ENCODE measurements at places on chromosomes 5 and 9. TPM values are rescaled to one million over a fixed set of nuclear protein-coding genes. Genes with fewer than 3 reads are reported as not detected.

DNA sequence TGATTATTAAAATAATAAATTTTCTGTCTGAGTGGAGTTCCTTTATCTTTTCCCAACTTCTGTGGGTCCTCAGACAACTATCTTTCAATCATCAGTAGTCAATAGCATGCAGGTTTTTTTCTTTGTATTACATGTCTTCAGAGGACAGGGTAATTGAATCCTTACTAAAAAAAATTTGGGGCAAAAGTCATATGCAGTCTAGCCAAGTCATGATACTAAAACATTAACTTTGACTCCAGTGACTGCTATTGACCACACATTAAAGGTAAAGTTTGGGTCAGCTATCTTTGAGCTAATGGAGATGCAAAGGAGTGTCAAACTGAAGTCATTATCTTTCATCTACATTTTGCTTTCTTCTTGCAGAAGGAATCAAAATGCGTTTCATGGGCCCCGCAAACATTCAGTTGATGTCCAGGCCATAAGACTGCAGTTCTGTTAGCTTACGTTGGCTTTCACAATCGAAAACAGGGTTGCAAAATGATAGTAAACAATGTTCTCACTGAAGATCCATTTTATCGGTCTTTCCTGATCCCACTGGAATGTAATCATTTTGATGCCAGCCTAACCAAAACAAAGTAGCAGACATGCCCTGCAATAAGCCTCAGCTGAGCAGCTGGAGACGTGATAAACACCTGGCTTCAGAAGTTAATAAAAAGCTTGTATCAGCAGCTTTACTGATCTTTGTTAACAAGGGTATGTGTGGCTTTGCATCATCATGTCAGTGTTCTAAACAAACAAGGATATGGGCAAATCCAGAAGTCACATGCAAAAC, 186.1 kb upstream of the PRLR start:
- no peak for ATAC-seq

GRCh38 chr5:53631251-53631650, 70.8 kb downstream of the NDUFS4 start:
- no peak for ATAC-seq

- no peak for ATAC-seq
Measured at GRCh38 chr5:50730841-50731240, 64.4 kb downstream of the PARP8 start.

DNA sequence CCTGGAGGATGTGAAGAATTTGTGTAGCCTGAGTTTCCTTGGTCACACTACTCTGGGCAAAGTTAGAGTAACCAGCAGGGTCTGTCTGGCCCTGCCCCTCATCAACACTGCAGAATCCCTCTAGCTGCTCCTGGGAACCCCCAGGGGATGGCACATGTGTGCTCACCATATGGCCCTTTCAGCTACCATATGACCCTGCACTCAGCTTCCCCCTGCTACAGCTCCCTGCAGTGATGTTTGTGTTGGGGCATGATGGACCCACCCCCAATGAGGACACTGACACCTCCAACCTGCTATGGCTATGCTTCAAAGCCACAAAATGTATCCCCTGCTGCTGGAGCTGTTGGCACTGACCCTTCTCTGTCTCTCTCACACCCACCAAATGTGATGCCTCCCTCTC, 152.7 kb downstream of the SNX18 start:
- ATAC-seq: no peak

- ATAC-seq: no peak
Measured at GRCh38 chr5:170151097-170151831, 45.6 kb downstream of the FOXI1 start.

PCDHB7 gene
- total RNA-seq: not detected

ATP10B gene
- total RNA-seq: not detected

FBP2 gene
- not detected for total RNA-seq

DNA sequence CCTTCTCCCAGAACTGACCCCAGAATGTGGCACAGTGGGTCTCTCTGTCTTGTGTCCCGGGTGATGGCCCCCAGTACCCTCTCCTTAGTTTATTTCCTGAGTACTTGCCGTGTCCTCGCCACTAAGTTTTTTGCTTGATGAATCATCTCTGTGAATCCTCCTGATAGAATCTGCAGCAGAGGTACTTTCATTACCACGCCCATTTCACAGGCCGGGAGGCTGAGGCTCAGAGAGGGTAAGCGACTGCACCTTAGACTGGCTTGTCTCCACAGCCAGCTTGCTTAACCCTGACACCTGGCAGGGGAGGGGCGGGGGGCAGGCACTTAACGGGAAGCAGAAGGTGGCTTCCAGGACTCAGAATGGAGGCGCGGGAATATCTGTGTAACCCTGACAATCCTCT, 7.9 kb upstream of the IER5L start:
- peak; percentile 94 for ATAC-seq

GRCh38 chr9:120690372-120690771, 23.9 kb downstream of the MEGF9 start:
- no peak for ATAC-seq

ADAMTS2 gene
- total RNA-seq: not detected

DNA sequence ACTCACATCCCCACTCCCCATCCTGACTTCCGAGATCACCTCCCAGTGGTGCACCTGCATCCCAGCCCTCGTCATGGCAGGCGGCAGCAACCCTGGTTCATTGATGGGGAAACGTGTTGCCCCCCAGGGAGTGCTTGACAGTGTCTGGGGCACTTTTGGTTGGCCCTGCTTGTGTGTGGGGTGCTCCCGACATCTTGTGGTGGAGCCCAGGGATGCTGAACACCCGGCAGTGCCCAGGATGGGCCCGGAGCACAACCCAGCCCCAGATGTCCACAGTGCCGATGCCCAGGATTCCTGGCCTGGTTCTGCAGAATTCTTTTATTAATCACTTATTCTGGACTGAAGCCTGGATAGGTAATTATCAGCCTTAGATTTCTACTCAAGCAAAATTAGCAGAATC, 3.7 kb downstream of the MRPL36 start:
- no peak for ATAC-seq

GRCh38 chr9:70784456-70784855, 337.0 kb downstream of the TRPM3 start:
- no peak for ATAC-seq

- ATAC-seq: no peak
Measured at GRCh38 chr5:172898843-172899369, 60.3 kb upstream of the RPL26L1 start.

GRCh38 chr9:112341730-112342129, 8.3 kb upstream of the PTBP3 start:
- ATAC-seq: no peak

DNA sequence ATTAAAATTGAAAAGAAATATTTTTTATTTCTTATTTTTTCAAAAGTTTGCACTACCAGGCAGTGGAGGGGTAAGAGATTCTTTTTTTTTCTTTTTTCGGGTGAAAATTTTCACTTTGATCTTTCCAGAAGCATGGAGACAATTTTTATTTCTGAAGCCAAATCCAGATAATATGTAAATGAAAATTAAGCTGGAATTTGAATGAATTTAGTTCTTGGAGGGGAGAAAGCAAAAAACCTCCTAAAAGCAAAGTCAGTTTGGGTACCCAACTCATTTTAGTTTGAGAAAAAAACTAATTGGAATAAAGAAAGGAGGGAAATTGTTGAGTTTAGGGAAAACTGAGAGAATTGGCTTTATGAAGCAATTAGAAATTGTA, 872 bp downstream of the ZNF618 start:
- no peak for ATAC-seq

MEIKIN gene
- total RNA-seq: not detected

DNA sequence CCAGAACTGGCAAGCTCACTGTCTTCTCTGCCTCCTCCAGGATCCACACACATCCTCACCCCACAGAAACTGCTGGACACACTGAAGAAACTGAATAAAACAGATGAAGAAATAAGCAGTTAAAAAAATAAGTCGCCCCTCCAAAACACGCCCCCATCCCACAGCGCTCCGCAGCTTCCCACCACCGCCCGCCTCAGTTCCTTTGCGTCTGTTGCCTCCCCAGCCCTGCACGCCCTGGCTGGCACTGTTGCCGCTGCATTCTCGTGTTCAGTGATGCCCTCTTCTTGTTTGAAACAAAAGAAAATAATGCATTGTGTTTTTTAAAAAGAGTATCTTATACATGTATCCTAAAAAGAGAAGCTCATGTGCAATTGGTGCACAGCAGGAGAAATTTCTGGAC, 16.1 kb upstream of the CFAP157 start:
- ATAC-seq: no peak
